ENCODE measurements at places on chromosomes 4 and X. TPM values are rescaled to one million over a fixed set of nuclear protein-coding genes. Genes with fewer than 3 reads are reported as not detected.

Gene TLR6
- 2.3 TPM for total RNA-seq

Gene IL21
- total RNA-seq: not detected

Gene PDE5A
- 6.5 TPM for total RNA-seq

Gene ZFYVE28
- total RNA-seq: 6.7 TPM

Gene CHRDL1
- total RNA-seq: 2.9 TPM

Gene SEPSECS
- total RNA-seq: 5.0 TPM

- DNase-seq: no peak
Observed at GRCh38 chr4:15982842-15983524, 20.0 kb upstream of the FGFBP2 start.

DNA sequence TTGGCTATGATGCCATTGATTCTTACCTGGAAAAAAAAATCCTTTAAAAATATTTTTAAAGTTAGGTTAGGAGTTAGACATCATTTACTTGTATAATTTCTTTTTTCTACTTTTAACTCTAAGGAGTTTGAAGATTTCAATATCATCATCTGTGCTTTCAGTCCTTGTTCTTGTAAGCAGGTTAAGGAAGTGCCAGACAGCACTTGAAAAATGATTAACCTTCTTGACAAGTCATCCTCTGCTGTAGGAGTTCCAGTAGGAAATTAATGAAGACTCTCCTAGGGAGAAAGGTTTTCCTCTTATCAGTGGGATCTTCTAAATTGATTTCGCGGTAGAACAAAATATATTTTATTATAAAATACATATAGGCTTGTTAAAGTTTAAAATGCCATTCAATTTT, 29.1 kb upstream of the ANAPC4 start:
- DNase-seq: no peak

GRCh38 chr4:73341454-73341853, 62.6 kb upstream of the ALB start:
- DNase-seq: no peak

- no peak for DNase-seq
Observed at GRCh38 chr4:102253860-102254259, 91.4 kb downstream of the SLC39A8 start.

DNA sequence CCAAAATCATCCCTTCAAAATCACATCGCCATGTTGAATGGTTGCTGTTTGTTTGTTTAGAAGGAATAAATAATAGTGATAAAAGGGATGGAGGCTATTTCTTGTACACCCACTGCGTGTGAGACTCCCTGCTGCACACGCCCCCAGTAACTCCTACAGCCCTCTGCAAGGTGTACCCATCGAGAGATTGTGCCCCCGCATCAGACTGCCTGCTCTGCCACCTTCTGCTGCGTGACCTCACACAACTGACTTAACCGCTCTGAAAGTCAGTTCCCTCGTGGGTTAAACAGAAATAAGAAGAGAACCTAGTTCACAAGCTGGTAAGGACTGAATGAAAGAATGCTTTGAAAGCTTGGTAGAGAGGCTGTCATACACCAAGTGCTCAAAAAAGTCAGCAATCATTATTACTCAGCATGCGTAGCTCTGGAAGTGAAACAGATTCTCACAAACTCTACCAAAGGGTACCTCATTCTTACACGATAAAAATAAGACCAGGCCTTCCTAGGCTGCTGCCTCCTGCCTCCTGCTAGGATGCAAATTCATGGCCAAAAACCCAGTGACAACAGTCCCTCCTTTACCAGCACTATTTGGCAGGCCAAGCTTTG, 147.1 kb downstream of the CPEB2 start:
- DNase-seq: no peak

DNA sequence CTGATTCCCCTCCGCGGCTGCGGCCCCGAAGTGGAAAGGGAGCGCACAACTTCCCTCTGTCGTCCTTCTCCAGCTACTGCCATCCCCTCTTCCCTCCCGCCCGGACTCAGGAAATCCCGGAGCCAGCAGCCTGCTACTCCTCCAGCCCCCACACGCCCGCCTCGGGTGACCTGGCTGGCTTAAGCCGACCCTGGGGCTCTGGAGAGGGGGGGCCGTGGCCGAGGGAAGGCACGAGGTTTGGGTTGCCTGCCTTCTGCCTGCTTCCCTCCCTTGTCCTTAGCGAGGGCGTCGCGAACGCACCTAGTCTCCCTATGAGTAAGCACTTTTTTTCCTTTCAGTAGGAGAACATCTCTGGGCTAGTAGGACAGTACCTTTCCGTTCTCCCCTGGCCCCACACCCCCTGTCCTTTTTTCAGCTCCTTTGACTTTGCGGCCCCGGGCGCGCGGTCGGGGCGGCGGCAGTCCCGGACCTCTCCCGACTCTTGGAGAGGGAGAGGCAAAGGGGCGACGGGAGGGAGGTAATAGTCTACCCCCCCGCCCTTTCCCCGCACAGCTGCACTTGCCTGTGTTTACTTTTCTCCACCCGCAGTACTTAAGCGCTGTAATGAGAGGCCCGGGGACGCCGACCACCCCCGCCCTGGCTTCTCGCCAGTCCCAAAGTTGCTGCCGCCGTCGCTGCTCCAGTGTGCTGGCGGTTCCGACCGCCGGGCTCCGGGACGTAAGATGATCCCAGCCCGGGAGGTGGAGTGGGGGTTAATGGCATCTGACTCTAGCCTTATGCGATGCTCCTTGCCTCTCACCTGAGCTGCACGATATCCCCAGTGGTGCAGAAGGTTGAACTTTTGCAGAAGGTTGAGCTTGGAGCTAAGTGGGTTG, 868 bp downstream of the PLS3 start:
- peak; percentile 56 for DNase-seq

DNA sequence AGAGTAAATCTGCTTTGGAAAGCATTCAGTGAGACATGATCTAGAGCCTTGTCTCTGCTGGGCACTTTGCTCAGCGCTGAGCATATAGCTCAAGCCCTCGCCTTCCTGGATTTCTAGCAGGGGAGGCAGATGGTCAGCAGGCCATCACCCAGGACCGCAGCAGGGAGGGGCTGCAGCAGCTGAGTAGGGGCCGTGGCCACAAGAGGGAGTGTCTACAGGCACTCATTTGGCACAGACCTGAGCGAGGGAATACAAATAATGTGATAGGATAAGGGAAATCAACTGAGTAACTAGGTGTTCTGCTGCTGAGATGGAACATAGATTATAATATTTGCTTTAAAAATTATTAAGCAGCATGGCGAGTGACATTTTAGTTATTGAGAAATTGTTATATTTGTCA, 30.2 kb downstream of the OFD1 start:
- DNase-seq: peak; percentile 42

DNA sequence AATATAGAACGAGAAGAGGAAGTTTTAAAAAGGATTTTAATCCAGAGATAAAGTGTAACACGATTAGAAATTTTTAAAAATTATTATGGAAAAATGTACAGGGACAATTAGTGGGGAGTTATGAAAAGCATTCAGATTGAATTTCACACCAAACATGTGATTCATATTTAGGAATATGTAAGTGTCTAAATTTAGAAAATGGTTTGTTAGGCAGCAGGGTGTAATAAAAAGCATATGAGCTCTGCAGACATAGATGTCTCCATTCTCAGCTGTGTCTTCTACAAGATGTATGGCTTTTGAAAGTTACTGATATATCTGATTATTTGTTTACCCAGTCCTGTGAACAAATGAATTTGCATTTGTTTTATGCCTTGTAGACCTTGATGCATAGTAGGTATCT, 638.9 kb upstream of the AGA start:
- no peak for DNase-seq

GRCh38 chrX:19682712-19683331, 167.5 kb upstream of the MAP3K15 start:
- peak; percentile 75 for DNase-seq

DNA sequence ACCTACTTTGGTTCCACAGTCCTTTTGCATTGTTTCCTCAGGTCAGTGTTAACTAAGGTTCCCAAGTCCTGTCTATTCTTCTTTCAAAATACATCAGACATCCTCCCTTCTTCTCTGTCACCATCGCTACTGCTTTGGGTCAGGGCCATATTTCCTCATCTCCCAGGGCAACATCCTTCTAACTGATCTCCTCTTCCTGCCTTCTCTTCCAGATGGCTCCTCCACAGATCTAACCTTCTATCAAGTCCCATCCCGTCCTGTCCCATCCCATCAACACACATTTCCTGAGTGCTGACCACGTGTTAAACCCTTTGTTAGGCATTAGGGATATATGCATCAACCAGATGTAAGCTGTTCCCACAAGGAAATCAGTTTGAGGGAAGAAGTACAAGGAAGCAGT, 25.9 kb downstream of the PLAC1 start:
- DNase-seq: no peak

DNA sequence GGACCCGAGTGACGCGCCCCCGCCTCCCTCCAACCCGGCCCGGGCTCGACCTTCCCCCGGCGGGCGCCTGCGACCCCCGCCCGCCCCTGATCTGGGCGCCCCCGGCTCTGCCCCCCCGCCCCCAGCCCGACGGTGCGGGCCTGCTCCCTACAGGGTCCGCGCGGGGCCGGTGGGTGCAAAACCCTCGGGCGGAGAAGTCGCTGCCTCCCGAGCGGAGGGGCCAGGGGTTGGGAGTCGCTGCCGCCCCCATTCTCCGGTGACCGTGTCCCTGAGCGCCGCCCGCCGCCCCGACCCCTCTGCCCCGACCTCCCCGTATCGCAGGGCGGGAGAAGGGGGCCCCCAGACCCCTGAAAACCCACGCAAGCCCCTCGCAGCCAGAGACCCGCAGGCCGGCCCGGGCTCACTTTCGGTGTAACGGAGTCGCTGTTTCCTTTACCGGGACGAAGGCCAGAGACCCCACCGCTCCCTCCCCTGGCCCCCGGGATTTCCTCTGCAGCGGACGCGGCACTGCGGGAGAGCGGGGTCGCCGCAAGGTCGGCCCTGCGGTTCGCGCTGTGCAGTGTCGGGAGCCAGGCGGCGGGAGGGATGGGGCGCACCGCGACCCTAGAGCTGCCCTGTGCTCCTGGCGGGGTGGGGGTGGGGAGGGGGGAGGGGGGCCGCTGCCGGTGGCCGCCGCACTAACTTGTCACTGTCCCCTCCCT, 729 bp upstream of the CPLX1 start:
- no peak for DNase-seq

DNA sequence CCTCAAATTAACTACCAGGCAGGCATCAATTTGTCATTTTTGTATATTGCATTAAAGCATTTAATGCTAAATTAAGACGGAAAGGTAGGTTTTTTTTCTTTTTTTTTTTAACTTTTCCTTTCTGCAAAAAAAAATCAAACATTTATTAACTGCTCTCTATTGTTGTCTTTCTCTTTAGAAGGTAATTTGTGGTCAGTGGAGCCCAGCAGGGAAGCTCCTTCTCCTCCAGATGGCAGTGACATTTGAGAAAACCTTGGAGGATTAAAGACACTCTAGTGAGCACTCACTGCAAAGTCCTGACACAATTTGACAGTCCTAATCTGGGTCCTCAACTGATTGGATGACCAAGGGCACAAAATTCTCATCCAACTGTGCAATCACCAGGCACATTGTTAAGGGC, 102.4 kb downstream of the SLIT2 start:
- no peak for DNase-seq

GRCh38 chr4:89303814-89304388, 3.7 kb downstream of the GPRIN3 start:
- DNase-seq: no peak

GRCh38 chr4:96183611-96184010, 343.7 kb downstream of the PDHA2 start:
- no peak for DNase-seq

DNA sequence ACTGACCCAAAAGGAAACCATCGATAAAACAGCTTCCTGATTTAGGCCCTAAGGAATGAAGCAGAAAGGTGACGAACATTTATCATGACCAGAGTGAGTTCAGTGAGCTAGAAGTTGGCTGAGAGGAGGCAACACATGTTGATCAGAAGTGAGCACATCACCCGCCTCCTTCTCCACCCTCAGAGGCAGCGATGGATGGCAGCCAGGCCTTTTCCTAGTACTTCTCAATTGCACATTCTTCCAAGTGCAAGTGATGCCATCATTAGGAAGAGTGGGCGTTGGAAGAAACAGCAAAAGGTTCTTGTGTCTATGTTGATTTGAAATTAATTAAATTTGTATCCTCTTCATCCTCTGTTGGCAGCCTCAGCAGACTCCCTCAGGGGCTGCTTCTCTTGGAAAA, 51.7 kb downstream of the TMEM154 start:
- peak; percentile 53 for DNase-seq

GRCh38 chr4:153649572-153649991, 34.5 kb upstream of the TLR2 start:
- DNase-seq: no peak

- DNase-seq: no peak
Observed at GRCh38 chr4:175090116-175090515, 172.0 kb downstream of the ADAM29 start.

GRCh38 chrX:130144509-130144908, 21.1 kb downstream of the AIFM1 start:
- no peak for DNase-seq

DNA sequence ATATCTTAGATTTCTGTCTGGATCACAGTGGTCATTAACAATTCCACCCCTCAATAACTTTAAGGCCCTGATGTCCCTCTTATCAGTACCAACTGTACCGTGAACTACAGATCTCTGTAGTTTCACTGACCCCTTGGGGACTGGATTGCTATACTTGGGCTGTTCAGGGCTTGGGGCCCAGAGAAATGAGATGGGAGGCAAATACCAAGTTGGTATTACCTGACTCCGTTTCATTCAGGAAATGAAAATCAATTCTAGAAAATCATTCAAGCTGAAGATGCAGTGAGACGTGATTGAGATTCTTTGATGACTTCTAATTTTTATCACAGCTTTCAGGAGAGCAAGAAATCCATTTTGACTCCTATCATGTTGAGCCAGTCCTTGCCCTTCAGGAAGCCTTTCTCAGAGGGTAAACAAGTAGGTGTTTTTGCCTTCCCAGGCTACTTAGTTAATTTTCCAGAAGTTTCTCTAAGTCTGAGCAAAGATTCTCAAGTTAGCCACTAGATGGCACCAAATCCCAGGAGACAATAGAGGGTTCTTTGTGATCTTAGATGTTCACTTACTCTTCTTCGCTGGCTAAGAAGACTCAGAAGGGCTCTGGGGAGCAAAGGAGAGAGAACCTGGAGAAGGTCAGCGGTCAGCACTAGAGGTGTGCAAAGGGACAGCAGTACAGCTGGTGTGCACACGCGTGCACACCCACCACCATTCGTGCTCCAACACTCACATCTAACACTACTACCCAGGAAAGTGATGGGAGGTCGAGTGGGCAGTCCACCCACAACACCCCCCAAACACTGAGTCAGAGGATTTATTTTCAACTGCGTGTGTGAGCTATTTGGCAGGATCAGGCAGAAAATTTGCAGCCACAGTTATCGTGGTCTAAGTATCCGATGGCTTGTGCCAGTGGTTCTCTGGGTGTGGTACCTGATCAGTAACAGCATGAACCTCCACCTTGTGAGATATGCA, 7.4 kb downstream of the HNRNPH2 start:
- DNase-seq: no peak

GRCh38 chr4:74197080-74197479, 39.2 kb downstream of the MTHFD2L start:
- no peak for DNase-seq

DNA sequence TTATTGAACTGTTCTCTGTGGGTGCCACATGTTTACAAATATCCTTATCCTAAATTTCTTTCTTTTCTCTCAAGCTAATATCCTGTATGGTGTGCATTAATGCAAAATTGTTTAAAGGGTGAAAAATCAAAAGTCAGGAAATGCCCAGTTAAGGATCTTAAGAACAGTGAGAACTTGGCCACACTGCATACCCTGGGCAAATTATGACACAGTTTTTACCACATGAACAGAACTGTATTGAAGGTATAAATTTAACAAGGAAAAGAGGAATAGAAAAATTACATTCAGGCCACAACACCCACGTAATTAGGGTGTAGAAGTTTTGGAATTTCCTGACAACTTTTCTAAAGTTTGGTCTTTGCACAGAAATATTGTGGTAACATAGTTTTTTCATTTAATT, 94.4 kb upstream of the HCCS start:
- no peak for DNase-seq

Measured in Right ventricle myocardium superior (tissue), 1 donor.